Hepatocyte (in vitro differentiated cells): ENCODE measurements at places on chromosomes 2 and 18. TPM values are rescaled to one million over a fixed set of nuclear protein-coding genes. Genes with fewer than 3 reads are reported as not detected.

DNA sequence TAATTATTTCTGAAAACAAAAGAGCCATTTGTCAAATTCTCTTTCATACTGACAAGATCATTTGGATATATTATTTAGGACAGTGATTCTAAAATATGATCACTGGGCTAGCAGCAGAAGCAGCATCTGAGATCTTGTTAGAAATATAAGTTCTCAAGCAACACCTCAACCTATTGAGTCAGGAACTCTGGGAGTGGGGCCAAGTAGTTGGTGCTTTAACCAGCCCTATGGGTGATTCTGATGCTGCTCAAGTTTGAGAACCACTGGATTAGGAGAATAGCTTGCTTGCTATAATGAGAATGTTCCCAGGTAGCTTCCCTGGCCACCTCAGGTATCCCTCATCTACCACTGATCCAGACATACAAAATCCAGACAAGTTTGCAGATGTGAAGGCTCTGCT, 466.9 kb upstream of the CELF4 start:
- DNase-seq, result no peak

- DNase-seq, result peak; percentile 65
Measured at GRCh38 chr18:63848159-63848558, 39.3 kb upstream of the SERPINB2 start.

DNA sequence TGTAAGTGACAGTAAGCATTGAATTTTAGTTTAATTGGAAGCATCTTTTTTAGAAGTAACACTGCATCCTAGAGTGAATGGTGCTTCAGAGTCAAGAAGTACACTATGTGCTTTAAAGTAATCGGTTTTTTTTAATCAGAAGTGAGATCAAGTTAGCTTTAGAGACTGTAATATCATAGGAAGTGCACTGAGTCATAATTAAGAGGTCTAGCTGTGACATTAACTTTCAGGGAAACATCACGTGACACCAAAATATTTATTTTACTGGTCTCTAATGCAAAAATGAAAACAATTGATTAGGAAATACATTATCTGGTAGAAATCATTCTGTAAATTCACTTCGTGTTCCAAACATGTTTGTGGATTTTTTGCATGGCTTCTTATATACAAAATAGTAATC, 55.3 kb upstream of the KYNU start:
- no peak for DNase-seq

The MDH1B gene
- total RNA-seq, result 0.07 and 0.16 TPM in 2 replicates

GRCh38 chr2:620471-621302, 56.5 kb downstream of the TMEM18 start:
- no peak for DNase-seq

DNA sequence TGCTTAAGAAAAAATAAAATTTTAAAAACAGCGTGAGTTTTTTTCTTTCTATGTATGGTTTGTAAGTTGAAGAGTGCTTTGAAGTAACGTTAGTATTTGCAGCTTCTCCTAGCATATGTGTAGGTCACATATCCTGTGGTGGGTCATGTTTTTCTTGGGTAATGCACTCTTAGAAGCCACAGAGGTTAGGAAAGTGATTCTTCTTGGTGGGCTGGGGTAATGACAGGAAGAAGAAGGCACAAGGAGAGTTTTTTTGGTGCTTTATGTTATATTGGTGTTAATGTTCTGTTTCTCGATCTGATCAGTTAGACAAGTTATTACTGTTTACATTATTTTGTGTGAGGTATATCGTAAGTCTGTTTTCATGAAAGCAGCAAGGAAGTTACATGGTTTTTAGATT, 109.0 kb downstream of the ICA1L start:
- no peak for DNase-seq

DNA sequence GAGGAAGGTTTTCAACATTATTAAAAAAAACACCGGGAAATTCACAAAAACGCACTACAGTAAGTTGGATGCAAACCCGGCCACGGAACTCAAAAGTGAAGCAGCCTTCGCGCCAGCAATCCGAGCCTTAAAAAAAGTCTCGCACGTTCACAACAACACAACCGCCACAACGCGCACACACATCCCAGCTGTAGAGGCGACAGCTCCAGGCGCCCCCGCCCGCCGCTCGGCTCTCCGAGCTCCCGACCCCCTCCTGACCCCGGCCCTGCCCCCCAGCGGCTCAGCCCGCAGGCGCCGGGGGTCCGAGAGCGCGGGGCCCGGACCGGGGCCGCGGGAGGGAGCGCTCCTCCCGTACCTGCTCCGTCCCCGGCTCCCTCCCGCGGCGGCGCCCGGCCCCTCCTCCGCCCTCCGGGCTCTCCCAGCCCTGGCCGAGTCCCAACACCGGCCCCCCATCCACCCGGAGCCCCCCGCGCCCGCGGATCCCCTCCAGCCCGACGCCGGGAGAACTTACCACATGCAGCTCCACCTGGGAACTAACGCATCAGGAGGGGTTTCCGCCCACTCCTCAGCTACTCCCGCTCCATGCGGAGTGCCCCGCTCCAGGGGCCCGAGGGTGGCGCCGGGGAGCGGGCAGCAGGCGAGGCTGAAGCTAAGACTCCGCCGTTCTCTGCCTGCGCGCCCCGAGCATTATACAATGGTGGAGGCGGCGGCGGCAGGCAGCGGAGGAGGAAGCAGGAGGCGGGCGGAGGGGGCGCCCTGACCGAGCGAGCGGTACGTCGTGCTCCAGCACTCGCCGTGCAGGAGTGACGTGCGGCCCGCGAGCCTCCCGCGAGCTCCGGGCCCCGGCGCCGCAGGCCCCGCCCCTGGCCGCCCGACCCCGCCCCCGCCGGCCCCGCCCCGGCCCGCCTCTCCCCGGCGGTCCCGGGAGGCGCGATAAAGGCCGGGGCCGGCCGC, at the start of gene SERTAD2:
Gene SERTAD2 (minus strand): TSS at position 805 of the 954 bp plus-strand sequence. CDS start 17,042 bp downstream, outside the sequence.
- DNase-seq, result peak; percentile 94

- DNase-seq, result peak; percentile 58
Measured at GRCh38 chr2:200787351-200788120, 24.2 kb upstream of the BZW1 start.

GRCh38 chr2:176284461-176285049, 15.3 kb downstream of the MTX2 start:
- no peak for DNase-seq

DNA sequence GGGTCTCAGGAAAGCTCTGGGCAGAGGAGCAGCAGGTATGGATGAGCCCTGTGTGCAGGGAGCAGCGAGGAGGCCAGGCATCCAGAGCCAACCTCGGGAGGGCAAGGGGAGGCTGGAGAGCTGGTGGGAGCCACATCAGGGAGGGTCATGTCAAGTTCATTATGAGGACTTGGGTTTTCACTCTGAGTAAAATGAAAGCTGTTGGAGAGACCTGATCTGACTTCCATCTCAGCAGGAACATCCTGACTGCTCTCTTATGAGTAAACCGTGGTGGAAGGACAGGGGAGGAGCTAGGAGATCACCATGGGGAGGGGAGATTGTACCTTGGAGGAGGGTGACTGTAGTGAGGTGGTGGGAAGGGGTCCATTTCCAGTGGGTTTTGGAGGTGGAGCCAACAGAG, 209.8 kb downstream of the LDLRAD4 start:
- no peak for DNase-seq

The SAG gene
- 0.47 TPM in 1 of 2 replicates, not detected in the other for total RNA-seq

DNA sequence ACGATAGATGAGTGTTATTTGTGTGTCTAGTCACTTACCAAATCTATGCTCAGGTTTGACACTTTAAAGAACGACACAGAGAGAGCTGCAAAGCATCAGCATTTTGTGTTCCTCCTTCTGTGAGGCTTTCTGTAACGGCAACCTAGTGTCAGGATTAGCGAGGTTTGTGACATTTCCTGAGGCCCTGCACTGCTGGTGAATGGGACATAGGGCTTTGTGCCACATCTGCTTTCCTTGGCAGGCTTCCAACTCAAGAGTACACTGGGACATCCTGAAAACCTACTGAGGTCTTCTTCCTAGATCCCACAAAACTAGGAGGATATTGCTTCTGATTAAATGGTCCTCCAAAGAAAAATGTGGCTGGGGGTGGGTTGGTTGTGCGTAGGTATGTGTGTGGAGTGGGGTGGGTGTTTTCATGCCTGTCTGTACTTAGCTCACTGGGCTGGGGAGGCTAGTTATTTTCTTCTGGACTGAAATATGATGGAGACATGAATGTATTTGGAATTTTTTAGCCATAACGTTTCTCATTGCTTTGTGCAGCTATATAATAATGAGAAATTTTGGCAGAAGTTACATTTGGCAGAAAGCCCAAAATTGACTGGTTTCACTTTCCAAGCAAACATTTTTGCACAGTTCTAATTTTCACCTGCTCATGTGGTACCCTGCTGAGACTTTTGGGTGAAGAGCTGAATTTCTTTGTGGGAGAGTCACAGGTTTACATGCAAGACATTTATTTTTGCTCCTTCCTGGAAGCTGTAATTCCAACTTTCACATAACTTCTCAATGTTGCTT, 308.4 kb downstream of the XIRP2 start:
- DNase-seq, result peak; percentile 9
